ENCODE measurements at places on chromosomes 7 and 10.

- DNase-seq = no peak
These were observed 15.2 kb upstream of the PILRB start for GRCh38 chr7:100342765-100343164.

GRCh38 chr10:30098629-30099028 lies 39.2 kb upstream of the JCAD start:
- DNase-seq = no peak

DNA sequence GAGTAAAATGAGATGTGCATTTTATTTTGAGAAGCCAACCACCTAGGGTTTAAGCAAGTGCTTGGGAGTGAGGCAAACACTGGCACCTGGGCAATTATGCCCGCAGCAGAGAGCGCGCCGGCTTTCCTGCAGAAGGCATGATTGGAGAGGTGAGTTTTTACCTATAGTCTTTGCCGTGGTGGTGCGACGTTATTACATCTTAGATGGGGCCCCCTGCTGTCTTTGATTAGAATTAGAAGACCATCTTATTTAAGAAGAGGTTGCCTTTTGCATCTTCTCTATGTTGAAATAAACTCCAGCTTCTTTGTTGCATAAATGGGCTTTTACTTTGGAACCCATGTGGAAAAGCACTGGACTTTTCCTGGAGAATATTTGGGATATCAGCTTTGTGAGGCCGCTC lies 409.5 kb downstream of the GLRX3 start:
- no peak for DNase-seq

DNA sequence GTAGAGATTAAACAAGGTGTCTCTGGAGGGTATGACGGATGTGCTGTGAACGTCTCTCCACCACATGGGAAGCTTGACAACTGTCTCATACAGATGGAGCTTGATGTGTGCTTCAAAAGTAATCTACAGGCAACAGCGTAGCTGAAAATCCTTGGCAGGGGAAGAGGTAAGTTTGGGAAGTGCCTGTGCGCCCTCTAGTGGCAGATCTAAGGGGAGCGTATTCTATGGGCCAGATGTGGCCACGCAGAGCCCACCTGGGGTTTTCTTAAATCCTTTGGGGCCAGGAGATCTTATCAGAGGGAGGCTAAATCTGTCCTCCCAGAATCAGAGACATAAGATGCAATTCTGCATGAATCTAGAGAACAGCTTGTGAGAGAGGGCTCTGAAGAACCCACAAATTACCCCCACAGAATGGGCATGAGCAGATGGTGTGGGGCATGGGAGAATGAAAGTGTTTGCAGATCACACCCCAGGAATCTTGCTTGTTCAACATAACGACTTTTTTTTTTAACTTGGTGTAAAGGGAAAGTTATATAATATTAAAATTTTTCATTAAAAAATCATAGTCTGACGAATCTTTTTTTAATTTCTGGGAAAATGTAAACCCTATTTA lies 91.2 kb upstream of the MPP7 start:
- DNase-seq = peak; percentile 27

DNA sequence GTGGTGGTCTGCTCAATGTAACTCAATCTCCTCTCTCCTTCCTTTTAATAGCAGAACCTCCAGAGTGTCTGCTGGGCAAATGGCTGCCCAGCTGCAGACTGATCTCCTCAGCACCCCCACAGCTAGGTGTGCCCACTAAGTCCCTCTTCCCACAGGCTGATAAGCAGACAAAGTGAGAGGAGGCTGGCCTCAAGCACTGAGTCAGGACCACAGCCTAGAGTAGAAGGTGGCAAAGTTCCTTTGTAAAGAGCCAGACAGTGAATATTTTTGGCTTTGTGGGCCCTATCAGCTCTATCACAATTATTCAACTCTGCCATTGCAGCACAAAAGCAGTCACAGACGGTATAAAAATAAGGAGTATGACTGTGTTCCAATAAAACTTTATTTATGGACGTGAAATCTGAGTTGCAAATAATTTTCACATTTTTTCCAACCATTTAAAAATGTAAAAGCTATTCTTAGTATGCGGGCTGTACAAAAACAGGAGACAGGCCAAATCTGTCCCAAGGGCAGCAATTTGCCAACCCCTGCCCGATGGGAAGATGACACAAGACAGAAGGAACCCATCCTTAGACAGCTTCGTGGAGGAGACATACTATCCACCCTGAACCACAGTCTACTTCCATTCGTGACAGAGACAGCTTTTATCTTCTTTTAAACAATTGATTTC lies 23.4 kb downstream of the JAZF1 start:
- DNase-seq = no peak

DNA sequence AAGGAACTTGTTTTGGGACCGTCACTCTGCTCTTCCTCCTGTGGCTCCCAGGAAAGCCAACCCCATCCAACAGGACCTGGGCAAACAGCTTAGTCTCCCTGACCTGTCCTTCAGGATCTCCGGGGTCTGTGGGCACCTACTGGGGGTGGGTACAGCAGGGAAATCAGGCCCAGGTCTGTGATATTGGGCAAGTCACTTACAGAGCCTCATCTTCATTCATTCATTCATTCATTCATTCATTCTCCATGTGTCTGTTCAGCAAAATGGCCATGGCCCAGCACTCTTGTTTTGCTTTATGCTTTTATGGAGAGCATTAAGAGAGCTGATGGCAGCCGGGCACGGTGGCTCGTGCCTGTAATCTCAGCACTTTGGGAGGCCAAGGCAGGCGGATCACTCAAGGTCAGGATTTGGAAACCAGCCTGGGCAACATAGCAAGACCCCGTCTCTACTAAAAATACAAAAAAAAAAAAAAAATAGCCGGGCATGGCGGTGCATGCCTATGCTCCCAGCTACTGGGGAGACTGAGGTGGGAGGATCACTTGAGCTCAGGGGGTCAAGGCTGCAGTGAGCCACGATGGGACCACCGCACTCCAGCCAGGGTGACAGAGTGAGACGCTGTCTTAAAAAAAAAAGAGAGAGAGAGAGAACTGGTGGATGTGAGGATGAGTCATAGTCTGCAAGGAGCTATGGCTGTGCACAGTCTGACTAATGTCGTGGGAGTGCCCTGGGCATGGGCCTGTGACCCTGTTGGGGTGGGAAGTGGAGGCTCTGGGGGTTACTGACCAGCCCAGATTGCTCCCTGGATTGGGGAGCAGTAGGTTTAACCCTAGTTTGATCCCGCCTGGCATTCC lies 54.3 kb downstream of the CLIP2 start:
- DNase-seq = no peak

GRCh38 chr10:117248750-117249465 lies 8.0 kb downstream of the SLC18A2 start:
- no peak for DNase-seq

DNA sequence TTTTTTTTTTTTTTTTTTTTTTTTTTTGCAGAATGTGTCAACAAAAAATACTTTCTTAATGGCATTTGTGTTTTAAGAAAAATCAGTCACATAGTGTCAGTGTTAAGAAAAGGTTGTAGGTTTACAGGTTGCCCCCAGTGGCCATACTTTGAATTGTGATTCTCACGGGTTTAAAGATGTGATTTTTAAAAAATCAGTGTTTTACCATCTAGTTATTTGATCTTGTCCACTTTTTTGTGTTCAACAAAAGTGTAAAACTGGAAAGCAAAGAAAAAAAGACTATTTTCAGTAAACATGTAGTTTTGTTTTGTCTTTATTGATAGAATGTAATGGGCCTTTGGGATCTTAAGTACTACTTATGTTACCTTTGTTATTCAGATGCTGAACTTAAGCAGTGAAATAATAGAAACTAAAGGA lies 25.7 kb downstream of the SUV39H2 start:
- DNase-seq = no peak

- DNase-seq = no peak
These were observed 32.0 kb downstream of the SRRM3 start for GRCh38 chr7:76233538-76234281.

- no peak for DNase-seq
These were observed 50.1 kb downstream of the NSUN6 start for GRCh38 chr10:18601321-18601720.

DNA sequence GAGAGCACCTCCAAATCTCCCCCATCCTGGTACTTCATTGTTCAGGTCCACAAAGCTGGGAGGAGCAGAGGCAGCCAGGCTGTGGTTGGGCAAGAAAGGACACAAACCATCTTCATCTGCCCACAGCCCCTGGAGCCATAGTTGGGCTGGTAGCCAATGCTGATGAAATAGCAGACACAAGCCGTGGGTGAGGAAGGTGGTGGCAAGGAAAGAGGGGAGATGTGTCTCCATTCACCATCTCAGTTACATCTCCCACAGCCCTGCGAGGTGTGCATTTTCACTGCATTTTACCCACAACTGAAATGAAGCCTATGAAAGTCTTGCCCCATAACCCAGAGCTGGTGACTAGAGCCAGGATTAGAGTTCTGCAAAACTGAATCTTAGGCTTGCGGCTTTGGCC lies 35.0 kb downstream of the PIK3AP1 start:
- DNase-seq = no peak

DNA sequence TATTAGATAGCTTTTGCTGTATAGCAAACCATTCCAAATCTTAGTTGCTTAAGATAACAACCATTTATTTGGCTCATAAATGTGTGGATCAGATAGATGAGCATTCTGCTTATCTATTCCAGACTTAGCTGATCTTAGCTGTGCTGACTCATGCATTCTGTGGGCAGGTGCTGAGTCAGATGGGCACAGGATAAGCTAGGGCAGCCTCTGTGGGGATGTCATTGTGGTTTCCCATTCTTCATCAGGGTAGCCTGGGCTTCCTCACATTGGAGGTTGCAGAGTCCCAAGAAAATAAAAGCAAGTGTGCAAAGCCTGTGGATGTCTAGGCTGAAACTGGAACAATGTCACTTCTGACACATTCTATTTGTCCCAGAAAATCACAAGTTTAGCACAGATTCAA lies 917.0 kb downstream of the TYW1 start:
- DNase-seq = no peak

DNA sequence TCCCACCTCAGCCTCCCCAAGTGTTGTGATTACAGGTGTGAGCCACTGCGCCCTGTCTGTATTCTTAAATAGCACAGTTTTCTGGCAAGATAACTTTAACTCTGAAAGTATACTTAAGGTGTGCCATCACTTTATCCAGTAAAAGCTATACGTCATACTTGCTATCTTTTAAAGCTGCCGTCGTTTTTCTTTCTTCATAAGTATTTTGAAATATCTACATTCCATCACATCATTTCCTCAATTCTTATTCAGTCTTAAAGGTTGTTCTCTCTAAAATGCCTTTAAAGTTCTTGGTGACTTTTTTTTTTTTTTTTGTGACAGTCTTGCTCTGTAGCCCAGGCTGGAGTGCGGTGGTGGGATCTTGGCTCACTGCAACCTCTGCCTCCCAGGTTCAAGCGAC lies 34.7 kb downstream of the PTPN12 start:
- no peak for DNase-seq

- no peak for DNase-seq
These were observed 302.7 kb downstream of the RPS24 start for GRCh38 chr10:78336402-78336791.

DNA sequence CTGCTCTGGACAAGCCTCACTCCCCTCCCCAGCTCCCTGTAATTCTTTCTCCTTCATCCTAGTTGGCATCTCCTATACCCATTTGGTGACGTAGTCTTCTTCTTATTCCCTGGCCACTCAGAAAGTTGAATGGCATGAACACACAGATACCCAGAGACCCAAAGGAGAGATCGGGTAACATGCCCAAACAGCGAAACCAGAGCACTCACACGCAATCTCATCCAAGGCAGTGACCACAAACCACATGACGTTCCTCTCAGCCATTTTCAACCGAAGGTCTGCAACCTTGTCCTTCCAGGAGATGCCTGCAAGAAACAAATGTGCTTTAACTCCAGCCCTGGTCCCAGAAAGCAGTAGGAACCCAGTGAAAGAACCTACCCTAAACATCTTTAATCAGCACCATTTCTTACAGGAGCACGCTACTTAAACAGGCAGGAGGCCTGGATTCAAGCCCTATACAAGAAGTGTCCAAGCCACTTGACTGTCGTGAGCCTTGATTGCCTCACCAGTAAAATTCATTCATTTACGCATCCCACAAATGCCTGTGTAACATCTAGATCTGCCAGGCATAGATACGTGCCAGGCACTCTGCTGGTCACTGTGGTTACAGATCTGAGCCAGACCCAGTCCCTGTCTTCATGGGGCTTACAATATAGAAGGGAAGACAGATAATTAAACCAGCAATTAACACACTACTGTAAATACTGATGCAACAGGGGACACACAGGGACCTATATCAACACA lies 37.1 kb downstream of the XPNPEP1 start:
- no peak for DNase-seq

GRCh38 chr7:73718905-73719805 lies at the start of gene STX1A:
Gene STX1A, minus strand, starts transcription at chr7:73719669. Its CDS starts 38 bp downstream, at chr7:73719631.
- no peak for DNase-seq

- no peak for DNase-seq
These were observed 99.6 kb downstream of the JMJD1C start for GRCh38 chr10:63365976-63366765.

GRCh38 chr10:74502963-74503608 lies 323.3 kb upstream of the KAT6B start:
- no peak for DNase-seq

DNA sequence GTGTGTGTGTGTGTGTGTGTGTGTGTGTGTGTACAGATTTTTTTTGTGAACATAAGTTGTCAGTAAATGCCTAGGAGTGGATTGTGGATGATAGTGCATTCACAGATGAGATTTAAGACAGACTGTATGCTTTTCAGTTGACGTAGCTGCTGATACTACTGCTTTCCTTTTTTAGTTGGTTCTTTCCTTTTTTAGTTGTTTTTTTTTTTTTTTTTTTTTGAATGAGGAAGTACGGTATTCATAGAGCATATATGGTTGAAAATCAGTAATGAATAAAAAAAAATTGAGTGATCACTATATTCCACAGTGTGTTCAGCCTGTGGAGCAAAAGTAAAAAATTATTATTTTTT lies 80.5 kb downstream of the RBM33 start:
- DNase-seq = no peak

GRCh38 chr7:137960020-137960419 lies 41.9 kb downstream of the CREB3L2 start:
- DNase-seq = no peak

DNA sequence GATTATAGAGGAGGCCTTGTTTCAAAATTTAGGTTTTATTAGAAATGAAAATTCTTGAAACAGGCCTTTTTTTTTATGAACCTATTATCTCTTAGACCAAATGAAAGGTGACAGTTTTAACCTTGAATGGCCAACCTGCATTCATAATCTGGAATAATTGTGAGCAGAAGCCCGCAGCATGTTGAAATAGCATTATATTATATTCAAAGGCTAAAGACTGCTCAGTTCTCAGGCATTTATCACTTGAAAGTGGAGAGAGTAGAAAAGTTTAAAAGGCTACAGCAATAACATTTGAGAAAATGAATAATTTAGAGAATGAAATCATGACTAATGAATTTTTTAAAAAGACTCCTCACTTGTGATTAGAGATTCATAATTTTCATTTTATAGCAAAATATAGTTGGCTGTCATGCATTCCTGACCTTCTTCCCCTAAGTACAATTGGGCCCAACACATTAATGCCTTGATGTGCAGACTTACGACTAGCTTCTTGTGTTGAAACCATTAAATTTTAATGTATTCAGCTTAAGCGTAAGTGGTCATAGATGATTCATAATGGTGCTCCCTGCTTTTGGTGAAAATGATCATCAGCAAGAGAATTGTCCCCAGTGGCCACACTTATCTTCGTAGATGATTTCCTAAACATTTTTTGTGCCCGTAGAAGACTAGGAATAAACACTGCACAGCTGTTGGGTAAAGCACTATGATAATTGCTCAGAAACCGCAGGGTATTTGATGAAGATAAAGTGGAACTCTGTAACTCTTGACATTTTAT lies 346.6 kb upstream of the BMPER start:
- no peak for DNase-seq

- DNase-seq = no peak
These were observed 9.7 kb upstream of the BICC1 start for GRCh38 chr10:58502956-58503355.

All from stimulated activated CD8-positive, alpha-beta memory T cell treated with anti-CD3 and anti-CD28 coated beads, Interleukin-4, amount 100 ng/mL, for 1 hour (primary cell).